H4 (cell line): ENCODE measurements at places on chromosomes 4 and X. TPM values are rescaled to one million over a fixed set of nuclear protein-coding genes. Genes with fewer than 3 reads are reported as not detected.

Gene DUX4
- total RNA-seq: not detected in 2 replicates

Gene TMEM144
- 1.8 and 4.5 TPM in 2 replicates for total RNA-seq

Gene XPNPEP2
- 0.12 TPM in 1 of 2 replicates, not detected in the other for total RNA-seq

Gene CDKL2
- total RNA-seq: 0.02 and 0.31 TPM in 2 replicates

Gene UGT2B15
- not detected in 2 replicates for total RNA-seq

Gene CCDC158
- not detected in 2 replicates for total RNA-seq

Gene LEF1
- total RNA-seq: 33.0 and 37.2 TPM in 2 replicates

Gene BMP3
- not detected in 2 replicates for total RNA-seq

Gene GYPB
- total RNA-seq: not detected in 2 replicates

Gene CT45A1
- total RNA-seq: not detected in 2 replicates

Gene TMSB15A
- 105 and 116 TPM in 2 replicates for total RNA-seq

Gene STATH
- total RNA-seq: 0.29 and 0.37 TPM in 2 replicates

Gene C4orf51
- not detected in 2 replicates for total RNA-seq

Gene CHRDL1
- total RNA-seq: 0.16 and 1.2 TPM in 2 replicates

Gene WDR44
- 9.2 and 10.2 TPM in 2 replicates for total RNA-seq

Gene NPNT
- 0.23 TPM in 1 of 2 replicates, not detected in the other for total RNA-seq

Gene ASB5
- total RNA-seq: 0.10 and 0.37 TPM in 2 replicates

Gene TMLHE
- 10.9 and 11.0 TPM in 2 replicates for total RNA-seq

Gene AFAP1
- 43.2 and 45.6 TPM in 2 replicates for total RNA-seq

Gene MAGEA8
- total RNA-seq: not detected in 2 replicates

Gene STARD8
- total RNA-seq: 2.7 and 3.1 TPM in 2 replicates

Gene ZMAT1
- 0.37 and 1.2 TPM in 2 replicates for total RNA-seq

Gene RS1
- not detected in 2 replicates for total RNA-seq

Gene TSC22D3
- total RNA-seq: 20.5 and 22.0 TPM in 2 replicates

Gene NEUROG2
- total RNA-seq: not detected in 2 replicates

Gene TSPYL2
- total RNA-seq: 7.5 and 10.3 TPM in 2 replicates
